Hindlimb muscle (tissue), 1 donor: ENCODE measurements at places on chromosomes 2 and 18. TPM values are rescaled to one million over a fixed set of nuclear protein-coding genes. Genes with fewer than 3 reads are reported as not detected.

UGT1A10 gene
- polyA plus RNA-seq: not detected

DNA sequence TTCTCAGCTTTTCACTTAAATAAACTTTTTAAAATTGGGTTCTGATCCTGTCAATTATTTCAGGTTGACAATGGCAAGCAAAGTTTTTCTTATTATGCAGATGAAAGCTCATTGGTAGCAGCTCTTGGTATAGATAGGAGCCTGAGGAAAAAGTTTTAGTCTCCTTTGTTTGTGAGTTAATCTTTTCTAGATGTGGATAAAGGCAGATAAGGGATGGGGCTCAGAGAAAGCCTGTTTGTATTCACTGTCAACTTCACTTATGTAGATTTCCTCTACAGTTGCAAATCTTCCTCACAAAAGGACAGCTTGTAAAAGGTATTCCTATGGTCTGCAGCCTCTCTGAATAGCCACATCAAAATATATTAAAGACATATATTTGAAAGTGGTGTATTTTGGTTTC lies 224.5 kb upstream of the SPOPL start:
- DNase-seq: no peak

GRCh38 chr2:240278661-240279060 lies 138.2 kb upstream of the OTOS start:
- no peak for DNase-seq

GRCh38 chr2:103025056-103025455 lies 263.2 kb downstream of the TMEM182 start:
- DNase-seq: no peak

DNA sequence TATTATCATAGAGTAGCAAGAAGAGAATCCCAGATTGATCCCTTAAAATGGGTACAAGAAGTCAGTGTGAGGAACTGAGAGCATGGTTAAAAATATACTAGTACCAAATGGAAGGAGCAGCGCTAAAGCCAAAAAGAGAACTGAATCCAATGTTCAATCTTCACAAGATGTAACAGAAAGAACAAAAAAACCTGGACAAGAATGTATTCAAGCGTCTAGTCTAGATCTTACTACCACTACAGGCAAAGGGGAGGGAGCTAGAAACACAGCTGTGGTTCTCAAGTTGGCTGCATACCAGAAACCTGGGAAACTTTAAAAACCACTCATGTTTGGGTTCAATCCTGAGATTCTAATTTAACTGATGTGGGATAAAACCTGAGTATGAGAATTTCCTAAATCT lies 57.5 kb downstream of the PIAS2 start:
- DNase-seq: peak; percentile 15

- DNase-seq: no peak
Observed at GRCh38 chr2:40409734-40410133, 42.2 kb downstream of the SLC8A1 start.

DNA sequence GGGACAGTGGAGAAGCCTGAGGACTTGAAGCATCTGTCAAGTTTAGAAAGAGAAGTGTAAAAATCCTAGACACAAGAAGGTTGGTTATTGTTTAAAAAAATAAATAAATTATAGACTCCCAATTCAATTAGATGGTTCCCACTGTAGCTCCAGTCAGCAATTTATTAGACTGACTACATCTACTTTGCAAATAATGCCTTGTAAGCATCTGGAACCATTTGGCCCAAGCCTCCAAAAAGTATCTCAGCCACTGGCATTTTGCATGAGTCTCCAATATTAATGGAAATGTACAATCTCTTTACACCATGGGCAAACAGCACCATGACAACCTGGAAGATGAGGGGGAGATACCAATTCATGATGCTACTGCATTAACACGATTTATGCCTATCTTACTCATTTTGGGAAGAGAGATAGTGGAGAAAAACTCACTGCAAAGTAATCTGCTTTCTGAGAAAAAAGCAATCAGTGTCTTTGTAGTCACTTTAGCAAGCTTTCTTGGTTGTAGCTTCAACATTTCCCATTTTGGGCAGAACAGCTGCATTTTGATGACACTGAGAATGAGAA lies 2.8 kb downstream of the NYAP2 start:
- DNase-seq: no peak

GRCh38 chr18:79397830-79398761 lies 2.4 kb downstream of the NFATC1 start:
- DNase-seq: no peak

DTNA gene
- 94.7 TPM for polyA plus RNA-seq
